ENCODE measurements at places on chromosomes 6 and 20.

DNA sequence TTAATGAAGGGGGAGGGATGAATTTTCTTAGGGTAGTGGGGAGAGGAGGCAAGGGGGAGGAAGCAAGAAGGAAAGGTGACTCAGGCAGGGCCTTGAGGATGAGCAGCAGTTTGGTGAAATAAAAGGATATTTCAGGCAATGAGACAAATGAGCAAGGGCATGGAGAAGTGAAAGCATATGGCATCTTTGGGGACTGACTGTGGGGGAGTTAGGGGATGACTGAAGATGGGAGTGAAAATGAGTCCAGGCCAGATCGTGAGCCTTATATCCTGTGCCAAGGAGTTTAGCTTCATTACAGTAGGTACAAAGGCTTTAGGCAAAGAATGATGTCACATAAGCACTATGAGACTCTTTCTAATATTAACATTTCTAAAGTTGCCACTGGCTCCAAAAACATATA is 51.9 kb downstream of the ILRUN start:
- DNase-seq = no peak

- no peak for DNase-seq
These were observed 16.0 kb upstream of the CCDC167 start for GRCh38 chr6:37515712-37516075.

DNA sequence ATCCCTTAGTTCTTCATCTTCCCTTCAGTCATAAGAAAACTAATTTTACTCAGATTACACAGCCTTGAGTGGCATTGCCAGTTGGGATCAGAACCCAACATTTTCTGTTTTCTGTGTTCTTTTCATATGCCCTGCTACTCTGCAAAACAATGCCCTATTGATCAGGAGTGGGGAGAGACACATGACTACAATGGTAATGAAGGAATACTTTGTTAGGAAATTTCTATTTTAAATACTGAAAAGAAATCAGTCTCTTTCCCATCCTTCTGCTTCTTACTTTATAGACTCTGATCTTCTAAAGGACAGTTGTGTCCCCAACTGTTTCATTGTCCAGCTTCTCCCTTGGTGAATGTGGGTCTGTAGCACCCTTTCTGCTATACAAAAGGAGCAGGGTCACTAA is 5.5 kb upstream of the PKIB start:
- no peak for DNase-seq

GRCh38 chr20:45489083-45489531 is 19.6 kb downstream of the WFDC2 start:
- DNase-seq = no peak

GRCh38 chr20:31670371-31671228 is 32.9 kb downstream of the COX4I2 start:
- DNase-seq = peak; percentile 72

GRCh38 chr20:25535762-25536161 is 49.6 kb downstream of the NINL start:
- DNase-seq = no peak

GRCh38 chr6:83057705-83058321 is 7.8 kb downstream of the UBE3D start:
- DNase-seq = no peak

- DNase-seq = no peak
These were observed 13.6 kb upstream of the GPRC6A start for GRCh38 chr6:116842459-116842858.

- DNase-seq = no peak
These were observed 1567.8 kb upstream of the DEFB115 start for GRCh38 chr20:29689411-29690225.

- DNase-seq = no peak
These were observed 11.0 kb downstream of the EEF1A1 start for GRCh38 chr6:73509851-73510250.

GRCh38 chr6:39203436-39204159 is 25.7 kb downstream of the KCNK5 start:
- DNase-seq = peak; percentile 88

GRCh38 chr6:136666041-136666440 is 115.8 kb upstream of the MAP7 start:
- no peak for DNase-seq

- DNase-seq = no peak
These were observed 17.9 kb downstream of the CARMIL1 start for GRCh38 chr6:25297039-25297441.

GRCh38 chr6:96505363-96505762 is 16.2 kb upstream of the UFL1 start:
- no peak for DNase-seq
